ENCODE measurements at places on chromosomes 12 and 14. TPM values are rescaled to one million over a fixed set of nuclear protein-coding genes. Genes with fewer than 3 reads are reported as not detected.

The GPR65 gene
- not detected for total RNA-seq

The TSPAN11 gene
- not detected for total RNA-seq

The IL23A gene
- 0.70 TPM for total RNA-seq

The BATF gene
- not detected for total RNA-seq

The ADCY4 gene
- total RNA-seq: not detected

All from A549 treated with ZK216348 at 1 μM for 4 hours (cell line).